ENCODE measurements at places on chromosomes 7 and 10.
A peak's percentile ranks its signal among the peaks of the same experiment; 100 is the strongest.

- no peak for DNase-seq
These were observed 291.2 kb upstream of the FZD1 start for GRCh38 chr7:90972906-90973550.

DNA sequence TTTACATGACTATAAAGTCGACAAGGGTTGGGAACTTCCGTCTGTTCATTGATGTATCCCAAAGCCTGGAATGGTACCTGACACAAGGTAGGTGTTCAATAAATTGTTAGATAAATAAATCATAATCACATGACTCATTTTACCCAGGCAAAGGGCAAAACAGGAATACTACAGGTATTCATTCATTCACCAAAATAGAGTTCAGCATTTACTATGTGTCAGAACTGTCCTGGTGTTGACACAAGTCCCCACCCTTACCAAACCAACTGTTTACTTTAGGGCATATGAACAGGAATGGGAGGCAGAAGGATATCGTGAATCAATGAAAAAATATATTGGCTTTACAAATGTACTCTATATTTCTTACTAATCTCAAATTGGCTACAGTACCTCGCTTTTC lies 666 bp upstream of the YAE1 start:
- DNase-seq = no peak

DNA sequence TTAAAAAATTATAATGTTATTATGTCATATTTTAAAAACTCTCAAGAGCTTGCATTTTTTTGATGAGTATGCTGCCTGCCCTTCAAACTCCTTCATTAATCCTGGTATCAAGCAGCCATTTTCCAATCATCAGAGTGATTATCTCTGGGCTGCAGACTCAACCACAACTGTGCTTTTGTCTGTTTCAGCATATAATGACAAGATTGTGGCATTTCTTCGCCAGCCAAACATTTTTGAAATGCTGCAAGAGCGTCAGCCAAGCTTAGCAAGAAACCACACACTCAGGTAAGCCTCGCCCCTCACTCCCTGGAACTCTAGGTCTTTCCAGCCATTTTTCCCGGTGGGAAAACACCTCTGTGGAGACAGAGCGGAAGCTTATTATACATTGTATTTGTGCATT lies 90.0 kb upstream of the STK17A start:
- no peak for DNase-seq

GRCh38 chr10:124152139-124153022 lies 59.0 kb upstream of the CHST15 start:
- no peak for DNase-seq

DNA sequence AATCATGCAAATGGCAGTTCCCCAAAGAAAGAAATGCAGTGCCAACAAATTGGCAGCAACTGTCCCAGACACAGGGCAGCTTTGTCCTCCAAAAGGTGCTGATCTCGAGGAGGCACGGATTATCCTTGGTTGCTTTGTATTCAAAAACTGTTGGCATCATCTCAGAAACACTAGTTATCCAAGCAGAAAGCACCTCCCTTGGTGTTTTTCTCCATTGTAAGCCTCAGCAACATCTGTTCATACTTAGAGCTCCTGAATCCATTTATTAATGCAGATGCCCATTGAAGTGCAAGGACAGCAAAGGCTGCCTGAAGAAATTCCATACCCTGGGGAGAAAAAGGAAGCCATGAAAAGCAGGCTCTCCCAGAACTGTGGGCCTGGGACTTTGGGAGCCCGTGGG lies 1.1 kb upstream of the NPS start:
- DNase-seq = no peak

GRCh38 chr7:43430411-43430810 lies 152.5 kb upstream of the STK17A start:
- no peak for DNase-seq

GRCh38 chr10:74994854-74995253 lies 116.6 kb upstream of the SAMD8 start:
- DNase-seq = no peak

DNA sequence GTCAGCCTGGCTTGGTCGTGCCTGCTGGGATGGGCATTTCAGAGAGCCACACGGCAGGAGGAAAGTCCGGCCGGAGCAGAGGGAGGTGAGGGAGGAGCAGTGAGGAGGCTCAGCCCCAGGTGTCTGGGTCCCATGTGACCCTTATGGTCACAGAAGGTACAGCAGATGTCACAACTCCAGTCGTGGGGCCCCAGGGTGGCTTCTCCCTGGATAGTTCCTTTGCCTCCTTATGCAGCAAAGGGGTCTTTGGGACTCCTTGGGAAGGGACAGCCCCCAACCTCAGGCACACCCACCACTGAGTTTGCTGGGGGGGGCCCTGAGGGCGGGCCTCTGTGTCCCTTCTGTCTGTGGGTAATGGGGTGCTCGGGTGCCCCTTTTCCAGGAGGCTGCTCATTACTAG lies 19.6 kb upstream of the PRKAG2 start:
- DNase-seq = no peak

GRCh38 chr7:87147500-87147899 lies 4.8 kb upstream of the DMTF1 start:
- DNase-seq = no peak

- DNase-seq = no peak
These were observed 82.0 kb downstream of the HIP1 start for GRCh38 chr7:75656740-75657139.

DNA sequence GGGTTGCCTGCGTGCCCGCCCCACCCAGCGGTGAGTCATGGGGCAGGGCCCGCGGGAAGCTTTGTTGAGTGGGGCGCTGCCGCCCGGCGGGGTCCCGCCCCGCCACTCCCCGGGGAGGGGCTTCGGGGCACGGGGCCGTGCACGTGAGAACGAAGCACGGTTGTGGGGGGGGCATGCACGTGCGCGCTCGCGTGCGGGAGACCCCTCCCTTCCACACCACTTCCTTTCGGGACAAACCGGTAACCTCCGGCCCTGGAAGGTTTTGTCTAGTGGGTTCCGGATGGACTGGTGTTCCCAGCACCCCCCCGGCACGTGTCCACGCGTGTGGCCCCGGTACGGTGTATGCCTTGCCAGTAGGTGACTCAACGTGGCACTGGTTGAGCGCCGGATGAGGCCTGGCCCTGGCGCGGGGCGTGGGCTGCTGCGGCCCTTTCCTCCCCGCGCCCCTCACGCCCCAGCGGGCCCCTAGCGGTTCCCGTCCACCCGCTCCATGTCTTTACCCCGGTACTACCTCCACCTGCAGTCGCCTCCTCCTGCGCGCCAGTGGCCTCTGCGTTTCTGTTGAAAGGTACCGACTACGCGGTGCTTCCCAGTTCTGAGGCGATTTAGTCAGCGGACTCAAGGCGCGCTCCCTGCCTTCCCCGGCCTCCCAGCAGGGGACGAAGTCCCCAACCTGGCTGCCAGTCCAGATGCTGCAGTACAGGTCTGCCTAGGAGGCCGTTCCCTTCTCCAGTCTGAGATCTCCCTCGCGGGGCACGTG lies 3.1 kb downstream of the ADIRF start:
- DNase-seq = peak; percentile 72

- DNase-seq = no peak
These were observed 8.9 kb downstream of the MUC12 start for GRCh38 chr7:100978300-100978699.

GRCh38 chr7:108026116-108026515 lies 23.2 kb upstream of the LAMB1 start:
- DNase-seq = no peak

- DNase-seq = no peak
These were observed 25.1 kb downstream of the PUS7 start for GRCh38 chr7:105497016-105497415.

- DNase-seq = no peak
These were observed 818 bp downstream of the DLD start for GRCh38 chr7:107891636-107892366.

GRCh38 chr7:11298220-11298619 lies 324.5 kb downstream of the PHF14 start:
- DNase-seq = no peak

DNA sequence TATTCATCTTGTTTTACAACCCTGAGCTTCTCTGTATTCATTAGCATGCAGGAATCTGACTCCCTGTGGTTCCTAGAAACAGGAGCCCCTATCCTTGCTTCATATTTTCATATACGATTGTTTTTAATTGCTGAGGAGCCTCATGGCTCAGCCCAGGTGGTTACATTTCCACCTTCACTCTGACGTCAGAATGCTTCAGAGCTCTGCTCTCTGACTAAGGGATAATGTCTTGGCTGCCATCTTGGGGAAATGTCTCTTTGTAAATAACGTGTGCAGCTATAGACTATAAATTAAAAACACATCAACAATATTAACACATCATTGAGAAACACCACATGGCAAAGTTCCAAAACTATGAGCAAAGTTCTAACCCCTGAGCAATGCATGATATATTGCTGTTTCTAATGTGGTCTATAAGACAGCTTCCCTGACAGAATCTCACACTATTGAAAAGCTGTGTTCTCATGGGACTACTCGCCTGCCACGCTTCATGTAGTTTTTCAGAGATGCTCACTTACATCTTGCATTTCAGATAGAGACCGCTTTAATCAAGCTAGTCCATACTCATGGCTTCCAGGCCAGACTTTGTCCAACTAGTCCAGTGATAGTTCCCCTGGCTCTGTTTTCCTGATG lies 227.0 kb downstream of the SORCS3 start:
- DNase-seq = no peak

GRCh38 chr7:159158125-159158887 lies 13.6 kb upstream of the VIPR2 start:
- no peak for DNase-seq

DNA sequence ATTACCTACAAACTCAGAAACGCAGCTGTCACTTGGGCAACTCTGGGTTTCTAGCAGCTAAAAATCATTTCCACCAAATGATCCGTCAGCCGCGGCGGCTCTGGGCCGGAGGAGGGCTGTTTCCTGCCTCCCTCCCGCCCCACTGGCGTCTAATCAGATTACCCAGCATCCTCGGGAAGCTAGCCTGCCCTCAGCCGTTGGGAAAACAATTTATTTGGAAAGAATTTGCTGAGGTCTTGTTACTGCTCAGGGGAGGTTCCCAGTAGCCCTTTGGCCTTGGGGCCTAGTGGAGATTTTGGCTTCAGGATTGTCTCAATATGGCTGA lies 65.0 kb upstream of the ADGRA1 start:
- DNase-seq = no peak

GRCh38 chr10:93600446-93601145 lies 439 bp downstream of the RBP4 start:
- no peak for DNase-seq

DNA sequence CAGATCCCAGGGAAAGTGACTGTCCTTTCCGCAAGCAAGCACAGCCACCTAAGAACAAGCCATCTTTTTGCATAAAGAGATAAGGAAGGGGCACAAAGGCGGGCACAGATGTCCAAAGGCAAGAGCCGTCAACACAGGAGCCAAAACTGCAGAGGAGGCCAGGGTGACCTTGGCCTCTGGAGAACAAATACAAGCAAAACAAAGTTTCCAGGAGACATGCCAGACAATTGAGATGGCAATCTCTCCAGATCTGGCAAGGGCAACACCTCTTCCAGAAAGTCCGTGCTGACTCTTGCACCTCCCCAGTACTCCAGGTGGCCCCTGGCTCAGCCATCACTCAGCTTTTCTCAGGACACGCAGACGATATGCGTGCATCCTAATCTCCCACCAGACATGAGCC lies 58.2 kb downstream of the TEX36 start:
- DNase-seq = no peak

- DNase-seq = no peak
These were observed 108.8 kb downstream of the ATE1 start for GRCh38 chr10:121819049-121819448.

DNA sequence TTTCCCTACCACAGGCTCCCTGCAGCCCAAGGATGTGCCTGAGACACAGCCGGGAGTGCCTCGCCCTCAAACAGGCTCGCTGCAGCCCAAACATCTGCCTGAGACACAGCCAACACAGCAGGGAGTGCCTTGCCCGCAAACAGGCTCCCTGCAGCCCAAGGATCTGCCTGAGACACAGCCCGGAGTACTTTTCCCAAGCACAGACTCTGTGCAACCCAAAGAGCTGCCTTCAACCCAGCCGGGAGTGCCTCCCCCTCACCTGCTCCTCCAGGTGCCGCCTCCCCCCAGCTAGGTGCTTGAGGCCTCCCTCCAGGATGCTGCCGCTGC lies 42.9 kb downstream of the ANTXRL start:
- DNase-seq = no peak

GRCh38 chr10:6052247-6053221 lies 9.6 kb downstream of the IL2RA start:
- peak; percentile 66 for DNase-seq

DNA sequence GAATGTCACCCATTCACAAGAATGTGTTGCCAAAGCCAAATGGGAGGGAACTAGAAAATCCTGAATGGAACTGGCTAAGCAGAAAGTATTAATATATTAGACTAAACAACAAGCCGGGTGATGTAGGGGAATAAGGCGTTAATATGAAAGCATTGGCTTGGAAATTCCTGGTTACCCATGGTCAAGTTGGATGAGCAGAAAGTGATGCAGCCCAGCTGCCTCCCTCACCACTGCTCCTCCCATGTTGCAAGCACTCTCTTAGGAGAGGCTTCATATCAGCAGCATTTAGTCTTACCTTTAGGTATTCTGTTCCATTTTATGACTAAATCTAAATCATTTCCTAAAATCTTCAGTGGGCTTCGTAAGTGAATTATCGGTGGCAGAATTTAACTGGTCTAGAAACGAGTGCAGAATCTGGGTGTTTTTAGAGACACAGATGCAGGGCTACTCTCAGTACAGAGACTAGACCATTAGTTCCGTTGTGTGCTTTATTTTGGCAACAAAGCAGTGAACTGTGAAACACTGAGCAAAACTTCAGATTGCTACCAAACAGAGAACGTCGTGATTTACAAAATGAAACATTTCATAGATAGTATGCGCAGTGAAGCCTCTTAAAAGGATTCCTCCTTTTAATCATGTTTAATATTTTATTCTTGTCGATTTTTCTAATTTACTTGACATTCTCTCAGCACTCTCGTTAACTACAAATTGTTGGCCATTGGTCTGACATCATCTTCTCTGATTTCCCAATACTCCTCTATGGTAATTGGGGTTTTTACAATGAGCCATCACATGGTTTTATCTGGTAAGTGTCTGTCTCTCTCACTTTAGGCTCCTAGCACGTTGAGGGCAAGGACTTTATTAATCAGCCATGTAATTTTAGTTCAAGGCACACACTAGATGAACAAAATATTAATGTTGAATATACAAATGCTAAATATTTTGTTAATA lies 22.0 kb upstream of the HGF start:
- DNase-seq = no peak

GRCh38 chr7:80882213-80882801 lies 36.5 kb downstream of the SEMA3C start:
- DNase-seq = no peak

GRCh38 chr7:5284304-5285281 lies 1.9 kb downstream of the SLC29A4 start:
- DNase-seq = no peak

DNA sequence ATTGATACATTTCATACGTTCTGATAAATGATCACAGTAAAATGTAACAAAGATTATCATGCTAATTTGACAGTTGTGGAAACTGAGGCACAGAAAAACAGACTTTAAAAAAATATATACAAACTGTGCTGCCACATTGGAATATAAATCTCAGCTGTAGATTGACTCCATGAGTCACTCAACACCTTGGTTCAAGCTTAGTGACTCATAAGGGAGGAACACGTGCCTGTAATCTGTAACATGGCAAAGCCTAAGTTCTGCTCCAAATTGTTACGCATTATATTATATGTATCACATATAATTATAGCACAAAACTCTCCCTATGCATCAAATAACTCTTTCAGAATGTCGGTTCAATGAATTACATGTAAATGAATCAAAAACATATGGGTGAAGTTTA lies 1047.5 kb downstream of the GATA3 start:
- no peak for DNase-seq

GRCh38 chr10:34731885-34732701 lies 83.0 kb downstream of the PARD3 start:
- no peak for DNase-seq

GRCh38 chr10:124447751-124448466 lies 1.9 kb downstream of the NKX1-2 start:
- DNase-seq = no peak

Data from stimulated activated CD8-positive, alpha-beta memory T cell treated with anti-CD3 and anti-CD28 coated beads, Interleukin-7, amount 100 ng/mL, for 24 hours (primary cell).